NCI-H510A treated with DMSO at 0.1 percent for 48 hours (cell line): ENCODE measurements at places on chromosomes 16 and 17.

GRCh38 chr17:58121925-58122324, 26.3 kb upstream of the OR4D1 start:
- peak; percentile 25 for DNase-seq

- DNase-seq, result no peak
These were observed 163.5 kb upstream of the CDH11 start for GRCh38 chr16:65285128-65286048.

GRCh38 chr17:63960006-63960405, 12.7 kb downstream of the SCN4A start:
- DNase-seq, result no peak

DNA sequence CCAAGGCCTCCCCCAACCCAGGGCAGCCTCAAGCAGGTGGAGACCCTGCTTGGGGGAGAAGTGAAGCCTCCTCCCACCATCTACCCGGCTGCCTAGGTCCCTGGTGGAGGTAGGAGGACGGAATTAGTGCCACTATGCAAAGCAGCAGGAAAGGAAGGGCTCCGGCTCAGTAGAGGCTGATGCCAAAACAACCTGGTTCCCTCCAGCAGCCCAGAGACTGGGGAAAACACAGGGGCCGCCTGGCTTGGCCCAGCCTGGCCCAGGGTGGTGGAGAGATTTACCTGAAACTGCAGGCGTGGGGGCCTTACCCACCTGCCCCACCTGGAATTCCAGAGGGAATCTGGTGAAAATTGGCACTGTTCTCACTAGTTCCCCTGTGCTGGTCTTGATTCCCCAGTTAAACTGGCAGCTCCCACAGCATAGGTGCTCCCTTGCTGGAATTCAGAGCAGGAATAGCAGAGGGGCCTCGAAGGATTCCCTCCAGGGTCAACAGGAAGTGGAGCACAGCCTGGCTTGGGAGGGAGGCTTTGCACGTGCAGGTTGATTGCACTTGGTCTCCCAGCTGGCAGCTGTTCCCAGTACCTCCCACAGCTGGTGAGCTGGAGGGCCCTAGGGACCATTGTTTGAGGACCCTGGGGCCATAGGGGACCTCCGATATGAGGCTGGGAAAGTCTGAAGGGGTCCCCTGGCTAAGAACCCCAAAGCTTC, 4.5 kb downstream of the CD79B start:
- DNase-seq, result no peak

DNA sequence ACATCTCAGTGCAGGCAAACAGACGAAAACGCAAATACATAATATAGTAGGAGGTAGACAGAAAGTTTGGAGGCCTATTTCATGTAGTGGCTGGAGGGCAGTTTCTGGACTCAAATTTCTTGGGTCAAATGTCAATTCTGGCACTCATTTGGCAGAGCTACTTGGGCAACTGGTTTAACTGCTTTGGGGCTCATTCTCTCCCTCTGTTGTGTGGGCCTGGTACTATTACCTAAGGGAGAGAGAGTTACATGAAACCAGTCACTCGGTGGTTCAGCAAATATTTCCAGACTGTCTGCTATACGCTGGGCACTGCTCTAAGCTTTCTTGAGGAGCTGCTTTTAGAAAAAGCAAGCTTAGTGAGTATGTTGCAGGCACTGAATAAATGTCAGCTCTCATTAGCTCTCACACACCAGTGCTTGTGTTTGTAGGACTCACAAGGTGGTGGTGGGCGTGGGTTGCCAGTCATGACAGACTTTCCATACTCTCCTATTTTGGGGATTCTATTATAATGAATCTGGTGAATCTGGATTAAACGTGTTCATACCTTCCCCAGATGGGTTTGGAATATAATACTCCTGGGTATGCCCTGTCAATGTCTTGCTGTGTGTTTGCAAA, 1.8 kb upstream of the SHISA9 start:
- no peak for DNase-seq

- DNase-seq, result no peak
These were observed 190.2 kb upstream of the ZNF469 start for GRCh38 chr16:88192601-88193000.

DNA sequence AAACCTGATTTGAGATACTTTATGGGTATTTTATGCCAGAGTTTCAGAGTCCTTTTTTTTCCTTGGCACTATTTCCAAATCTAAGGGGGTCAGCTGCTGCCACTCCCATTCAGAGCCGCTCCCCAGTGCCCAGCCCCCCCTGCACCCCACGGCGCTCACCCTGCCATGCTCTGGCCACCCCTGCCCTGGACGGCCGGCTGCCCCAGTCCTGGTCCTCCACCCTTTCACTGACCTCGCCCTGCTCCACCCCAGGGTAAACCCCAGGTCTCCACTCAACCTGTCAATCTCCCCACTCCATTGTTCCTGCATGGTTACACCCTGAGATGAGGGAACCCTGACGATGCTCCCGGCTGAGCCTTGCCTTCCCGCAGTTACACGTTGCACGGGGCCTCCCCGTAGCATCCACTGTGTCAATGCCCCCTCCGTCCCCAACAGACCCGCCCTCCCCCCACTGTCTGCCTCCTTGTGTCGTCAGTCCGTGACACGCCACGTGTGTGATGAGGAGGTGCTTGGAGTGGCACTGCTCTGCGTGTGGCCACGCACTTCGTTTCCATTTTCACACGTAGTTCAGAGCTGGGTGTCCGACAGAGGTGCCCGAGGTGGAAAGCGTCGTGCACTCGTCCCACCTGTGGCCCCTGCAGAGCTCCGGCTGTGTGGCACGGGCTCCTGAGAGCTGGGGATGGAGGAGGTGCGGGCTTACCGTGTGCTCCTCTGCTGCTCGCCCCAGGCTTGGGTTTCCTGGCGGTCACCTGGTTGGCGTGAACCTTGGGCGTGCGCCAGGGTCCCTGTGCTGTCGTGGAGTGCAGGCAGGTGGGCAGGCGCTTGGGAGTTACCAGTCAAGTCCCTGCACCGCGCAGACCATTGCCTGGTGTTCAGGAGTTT, 116.5 kb downstream of the BANP start:
- no peak for DNase-seq

DNA sequence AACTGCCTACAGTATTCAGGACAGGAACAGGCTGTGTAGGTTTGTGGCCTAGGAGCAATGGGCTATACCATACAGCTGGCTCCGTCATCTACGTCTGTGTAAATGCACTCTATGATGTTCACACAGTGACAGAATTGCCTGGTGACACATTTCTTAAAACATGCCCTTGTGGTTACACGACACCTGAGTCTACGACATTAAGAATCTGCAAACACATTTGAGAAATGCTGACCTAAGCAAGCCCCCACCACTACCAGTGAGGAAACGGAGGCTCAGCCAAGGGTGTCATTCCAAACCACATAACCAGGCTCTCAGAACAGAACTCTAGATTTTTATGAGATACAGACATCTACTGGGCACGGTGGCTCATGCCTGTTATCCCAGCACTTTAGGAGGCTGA, 23.5 kb downstream of the USP36 start:
- no peak for DNase-seq

GRCh38 chr17:7704601-7705268, at the start of gene EFNB3:
Gene EFNB3, plus strand, starts transcription at chr17:7705202. Its CDS starts 397 bp downstream, at chr17:7705599.
- DNase-seq, result peak; percentile 76

GRCh38 chr16:87657621-87658192, 55.4 kb downstream of the JPH3 start:
- DNase-seq, result no peak

- no peak for DNase-seq
These were observed 3.6 kb downstream of the P2RX5 start for GRCh38 chr17:3692346-3692745.

- DNase-seq, result no peak
These were observed 64.8 kb upstream of the C17orf78 start for GRCh38 chr17:37310940-37311339.

- no peak for DNase-seq
These were observed 50.6 kb downstream of the PLD6 start for GRCh38 chr17:17155568-17155967.

DNA sequence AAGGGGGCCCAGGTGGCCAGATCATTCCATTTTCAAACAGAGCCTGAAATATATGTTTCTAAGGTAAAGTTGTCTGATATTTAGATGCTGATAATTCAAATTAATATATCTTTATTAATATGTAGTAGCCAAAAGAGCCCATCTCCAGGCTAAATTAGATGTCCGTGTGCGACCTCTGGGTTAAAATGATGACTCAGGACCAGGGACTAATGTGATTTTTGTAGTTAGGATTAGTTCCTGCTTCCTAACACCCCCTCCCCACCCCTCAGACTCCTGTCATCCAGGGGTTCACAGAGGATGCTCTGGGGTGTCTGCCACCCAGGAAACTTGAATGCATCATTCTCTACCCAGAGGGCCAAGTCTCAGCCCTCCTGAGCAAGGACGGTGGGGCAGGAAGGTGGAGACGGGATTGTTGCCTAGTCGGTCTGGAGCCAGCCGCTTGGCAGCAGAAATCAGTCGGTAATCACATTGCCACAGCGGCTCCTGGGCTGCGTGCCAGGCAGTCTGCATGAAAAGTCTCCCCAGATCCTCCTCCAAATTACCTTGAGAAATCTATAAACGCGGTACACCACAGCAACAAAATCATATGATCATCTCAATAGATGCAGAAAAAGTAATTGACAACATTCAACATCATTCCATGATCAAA, 29.8 kb downstream of the CNGB1 start:
- no peak for DNase-seq

GRCh38 chr17:50072925-50073324, 17.0 kb downstream of the ITGA3 start:
- no peak for DNase-seq

- no peak for DNase-seq
These were observed 10.1 kb downstream of the KRT33A start for GRCh38 chr17:41340494-41340893.

- no peak for DNase-seq
These were observed 12.2 kb upstream of the CXCL16 start for GRCh38 chr17:4751932-4752331.

DNA sequence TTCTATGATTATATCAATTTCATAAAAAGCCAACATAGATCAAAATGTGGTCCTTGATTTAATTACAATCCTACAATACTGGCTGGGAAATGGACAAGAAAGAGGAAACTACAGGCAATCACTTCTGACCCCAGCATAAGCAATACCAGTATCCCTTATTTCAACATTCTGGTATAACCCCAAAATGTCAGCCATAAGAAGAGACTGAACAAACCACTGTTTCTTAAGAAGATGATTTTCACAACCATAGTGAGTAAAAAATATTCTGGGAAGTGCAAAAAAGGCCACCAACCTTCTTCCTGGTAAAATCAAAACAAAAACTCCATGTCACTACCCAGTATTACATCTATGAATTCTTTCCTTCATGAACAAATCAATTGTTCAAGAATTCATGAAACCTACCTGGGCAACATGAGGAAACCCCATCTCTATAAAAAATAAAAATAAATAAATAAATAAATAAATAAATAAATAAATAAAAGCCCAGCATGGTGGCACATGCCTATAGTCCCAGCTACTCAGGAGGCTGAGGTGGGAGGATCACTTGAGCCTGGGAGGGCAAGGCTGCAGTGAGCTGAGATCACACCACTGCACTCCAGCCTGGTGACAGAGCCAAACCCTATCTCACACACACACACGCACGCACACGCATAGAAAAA, 7.5 kb downstream of the N4BP1 start:
- DNase-seq, result no peak

DNA sequence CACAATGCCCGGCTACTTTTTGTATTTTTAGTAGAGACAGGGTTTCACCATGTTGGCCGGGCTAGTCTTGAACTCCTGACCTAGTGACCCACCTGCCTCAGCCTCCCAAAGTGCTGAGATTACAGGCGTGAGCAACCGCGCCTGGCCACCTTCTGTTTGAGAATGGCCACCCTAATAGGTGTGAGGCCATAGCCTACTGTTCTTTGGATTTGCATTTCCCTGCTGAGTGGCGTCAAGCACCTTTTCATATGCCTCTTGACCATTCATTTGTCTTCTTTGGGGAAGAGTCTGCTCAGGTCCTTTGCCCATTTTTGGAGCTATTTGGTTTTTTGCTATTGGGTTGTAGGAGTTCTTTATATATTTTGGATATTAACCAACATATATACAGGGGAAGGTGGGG, 276.7 kb downstream of the PARN start:
- no peak for DNase-seq

GRCh38 chr16:75264999-75265910, 13.8 kb upstream of the BCAR1 start:
- no peak for DNase-seq

- DNase-seq, result no peak
These were observed 4.8 kb downstream of the MAP2K3 start for GRCh38 chr17:21289175-21289901.

DNA sequence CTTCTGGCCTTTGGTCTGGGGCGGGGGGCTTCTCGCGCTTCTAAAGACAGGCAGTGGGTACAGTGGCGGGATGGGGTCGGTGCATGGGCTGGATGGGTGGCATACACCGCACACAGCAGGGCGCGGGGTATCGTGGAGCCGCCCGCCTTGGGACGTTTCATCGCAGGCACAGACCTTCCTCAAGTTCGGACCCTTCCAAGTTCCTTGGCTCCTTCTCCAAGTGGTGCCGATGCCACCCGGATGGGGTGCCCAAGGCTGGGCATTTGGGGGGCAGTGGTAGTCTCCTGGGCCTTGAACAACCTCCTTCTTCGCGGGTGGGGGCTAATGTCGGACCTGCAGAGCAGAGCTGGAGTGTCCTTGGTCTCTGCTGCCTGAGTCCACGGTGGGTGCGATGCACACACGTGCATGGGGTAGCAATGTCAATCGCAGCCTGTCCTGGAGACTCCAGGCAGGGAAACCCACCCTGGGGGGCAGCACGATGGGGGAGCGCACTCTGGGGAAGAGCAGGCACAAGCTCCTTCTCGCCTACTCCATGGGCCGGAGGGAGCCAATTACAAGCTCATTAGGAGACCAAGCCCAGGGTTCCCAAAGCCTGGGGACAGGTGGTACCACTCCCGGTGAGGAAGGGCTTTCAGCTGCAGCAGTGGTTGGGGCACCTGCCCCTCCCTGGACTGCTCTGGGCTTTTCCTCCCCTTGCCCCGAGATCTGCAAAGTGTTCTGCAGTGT, 686 bp upstream of the MTSS2 start:
- DNase-seq, result no peak

- DNase-seq, result no peak
These were observed 12.1 kb downstream of the CDR2L start for GRCh38 chr17:74999523-74999922.

DNA sequence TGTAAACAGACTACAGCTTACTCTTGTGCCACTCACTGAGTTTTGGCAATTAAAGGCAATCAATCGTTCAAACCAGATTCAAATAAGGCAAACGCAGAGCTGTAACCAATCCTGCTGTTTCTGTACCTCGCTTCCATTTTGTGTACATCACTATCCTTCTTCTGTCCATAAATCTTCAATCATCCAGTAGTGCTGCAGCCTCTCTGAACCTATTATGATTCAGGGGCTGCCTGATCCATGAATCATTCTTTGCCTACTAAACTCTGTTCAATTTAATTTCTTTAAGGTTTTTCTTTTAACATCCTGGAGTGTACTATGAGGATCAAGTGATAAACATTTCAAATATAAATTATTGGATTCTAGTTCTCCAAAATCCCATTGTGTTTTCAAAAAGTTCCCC, 93.9 kb downstream of the CEP112 start:
- no peak for DNase-seq

DNA sequence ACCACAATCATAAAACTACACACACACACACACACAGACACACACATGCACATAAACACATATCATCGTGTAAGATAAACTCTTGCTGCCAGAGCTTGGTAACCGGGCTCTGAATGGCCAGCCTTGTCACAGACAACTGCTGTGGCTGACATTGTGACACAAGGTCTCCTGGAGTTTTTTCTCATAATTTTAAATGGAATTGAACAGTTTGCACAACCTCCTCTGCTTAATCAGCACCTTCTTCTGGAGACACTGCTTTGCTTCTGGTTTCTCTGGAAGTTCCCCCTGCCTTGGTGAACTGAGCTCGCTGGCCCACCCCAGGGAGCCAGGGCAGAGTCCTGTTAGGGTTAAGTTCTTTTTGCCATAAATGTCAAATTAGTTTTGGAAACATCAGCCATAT, 115.4 kb downstream of the UTP18 start:
- DNase-seq, result no peak
